ENCODE measurements at places on chromosomes 5 and 9.
A peak's percentile ranks its signal among the peaks of the same experiment; 100 is the strongest.

- no peak for DNase-seq
These were observed 483 bp upstream of the PLPP6 start for GRCh38 chr9:4661611-4662010.

GRCh38 chr9:14445946-14446345 lies 132.0 kb upstream of the NFIB start:
- no peak for DNase-seq

DNA sequence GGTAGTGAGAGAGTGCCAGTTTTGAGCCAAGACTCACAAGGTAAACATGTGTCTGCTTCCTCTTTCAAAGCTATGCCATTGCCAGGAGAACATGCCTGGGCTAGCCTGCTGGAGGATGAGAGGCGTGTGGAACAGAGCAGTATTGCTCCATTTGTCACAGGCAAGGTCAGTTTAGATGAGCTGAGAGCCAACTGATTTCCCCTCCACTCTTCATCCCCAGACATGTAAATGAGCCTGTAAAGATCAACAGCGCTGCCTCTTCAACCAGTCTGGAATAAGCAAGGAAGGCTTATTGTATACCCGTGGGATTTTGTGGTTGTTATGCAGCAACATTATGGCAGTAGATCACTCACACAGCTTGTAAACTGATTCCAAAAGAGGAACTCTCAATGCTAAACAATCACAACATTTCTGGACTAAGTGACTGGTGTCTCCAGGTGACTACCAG lies 8.2 kb upstream of the GDNF start:
- no peak for DNase-seq

GRCh38 chr5:142110046-142110531 lies 1.5 kb downstream of the NDFIP1 start:
- no peak for DNase-seq

GRCh38 chr9:70263421-70263820 lies 4.6 kb downstream of the SMC5 start:
- DNase-seq: no peak

DNA sequence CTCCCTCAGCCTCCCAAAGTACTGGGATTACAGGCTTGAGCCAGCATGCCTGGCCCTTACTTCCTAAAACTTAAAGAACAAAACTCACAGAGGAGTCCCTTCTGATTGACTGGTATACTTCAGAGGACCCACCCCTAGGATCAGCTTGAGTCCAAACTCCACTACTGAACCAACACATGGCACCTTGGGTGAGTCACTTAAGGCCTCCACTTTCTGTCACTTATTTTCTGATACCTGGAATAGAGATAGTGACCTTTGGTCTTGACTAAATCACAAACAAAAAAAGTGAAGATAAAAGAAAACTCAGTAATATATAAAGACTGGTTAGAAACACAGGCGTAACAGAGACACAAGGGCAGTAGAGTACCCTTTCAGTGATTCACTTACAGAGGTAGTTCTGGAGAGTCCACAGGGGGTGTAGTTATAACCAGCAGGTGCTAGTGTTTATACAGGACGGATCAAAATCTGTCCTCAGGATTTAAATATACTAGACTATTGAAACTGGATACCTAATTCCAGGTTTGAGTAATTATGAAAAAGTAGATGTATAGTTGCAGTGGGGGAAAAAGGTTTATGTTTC lies 274.3 kb upstream of the ANKRD55 start:
- no peak for DNase-seq

- DNase-seq: peak; percentile 54
These were observed 14.3 kb downstream of the MCCC2 start for GRCh38 chr5:71601222-71602026.

- DNase-seq: no peak
These were observed 29.5 kb upstream of the SMU1 start for GRCh38 chr9:33105959-33106358.

DNA sequence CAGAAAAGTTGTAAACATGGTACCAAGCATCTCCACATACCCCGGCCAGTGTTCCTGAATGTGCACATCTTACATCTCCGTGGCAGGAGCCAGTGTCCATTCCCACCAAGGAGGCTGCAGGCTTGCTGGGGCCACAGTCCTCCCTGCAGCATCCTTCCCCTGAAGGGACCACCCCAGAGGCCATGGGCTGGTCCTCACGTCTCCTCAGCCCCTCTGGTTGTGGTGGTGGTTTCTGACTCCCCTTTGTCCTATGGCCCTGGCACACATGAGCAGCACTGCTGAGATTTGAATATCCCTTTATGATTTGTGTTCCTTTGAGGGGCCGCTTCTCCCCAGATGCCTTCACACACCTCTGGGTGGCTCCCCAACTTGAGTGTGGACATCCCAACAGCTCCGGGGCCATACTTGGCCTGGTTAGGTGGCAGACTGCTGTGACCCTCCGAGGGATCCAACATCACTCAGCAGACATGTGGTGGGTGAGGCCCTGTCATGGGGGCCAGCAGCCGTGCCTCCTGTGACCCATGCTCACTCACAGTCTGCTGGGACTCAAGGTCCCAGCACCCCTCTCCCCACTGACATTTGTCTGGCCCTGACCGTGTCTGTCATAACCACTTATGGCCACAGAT lies 14.3 kb downstream of the PHF2 start:
- DNase-seq: no peak

GRCh38 chr5:139925216-139925562 lies 117.9 kb downstream of the NRG2 start:
- no peak for DNase-seq

GRCh38 chr5:140083120-140083519 lies 30.8 kb upstream of the PURA start:
- DNase-seq: no peak

- DNase-seq: no peak
These were observed 29.7 kb downstream of the TEX10 start for GRCh38 chr9:100322954-100323536.

DNA sequence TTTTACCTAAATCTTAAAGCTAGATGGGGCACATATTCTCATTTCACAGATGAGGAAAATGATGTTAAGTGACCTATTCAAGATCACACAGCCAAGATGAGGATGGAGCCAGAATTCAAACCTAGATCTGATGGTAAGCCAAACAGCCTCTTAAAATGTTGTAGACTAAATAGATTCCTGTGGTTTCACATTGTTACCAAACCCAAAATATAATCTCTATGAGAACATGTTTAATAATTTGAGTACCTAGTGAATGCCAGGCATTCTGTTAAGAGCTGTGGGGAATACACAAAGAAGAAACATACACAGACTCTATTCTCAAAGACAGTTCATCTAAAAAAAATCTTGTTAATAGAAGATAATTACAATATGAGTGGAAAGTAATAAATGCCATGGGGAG lies 25.2 kb downstream of the HOMER1 start:
- DNase-seq: no peak

DNA sequence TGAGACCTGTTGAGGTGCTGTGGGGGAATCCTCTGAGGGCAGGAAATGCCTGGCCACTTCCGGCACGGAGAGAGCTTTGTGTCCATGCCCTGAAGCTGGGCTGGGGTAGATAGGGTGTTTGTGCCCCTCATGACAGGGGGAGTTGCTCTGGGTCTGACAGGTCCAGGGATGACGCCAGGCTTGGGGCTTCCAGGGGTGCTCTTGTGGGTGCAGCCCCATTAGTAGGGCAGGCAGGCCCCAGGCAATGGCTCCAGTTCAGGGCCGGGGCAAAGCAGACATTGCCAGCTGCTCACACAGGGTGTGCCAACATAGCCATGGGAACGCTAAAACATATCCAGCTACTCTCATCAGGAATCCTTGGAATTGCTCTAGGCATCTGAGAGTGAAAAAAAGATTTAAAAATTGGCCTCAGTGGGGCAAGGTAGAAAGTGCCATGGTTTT lies 21.1 kb downstream of the PITX1 start:
- no peak for DNase-seq

DNA sequence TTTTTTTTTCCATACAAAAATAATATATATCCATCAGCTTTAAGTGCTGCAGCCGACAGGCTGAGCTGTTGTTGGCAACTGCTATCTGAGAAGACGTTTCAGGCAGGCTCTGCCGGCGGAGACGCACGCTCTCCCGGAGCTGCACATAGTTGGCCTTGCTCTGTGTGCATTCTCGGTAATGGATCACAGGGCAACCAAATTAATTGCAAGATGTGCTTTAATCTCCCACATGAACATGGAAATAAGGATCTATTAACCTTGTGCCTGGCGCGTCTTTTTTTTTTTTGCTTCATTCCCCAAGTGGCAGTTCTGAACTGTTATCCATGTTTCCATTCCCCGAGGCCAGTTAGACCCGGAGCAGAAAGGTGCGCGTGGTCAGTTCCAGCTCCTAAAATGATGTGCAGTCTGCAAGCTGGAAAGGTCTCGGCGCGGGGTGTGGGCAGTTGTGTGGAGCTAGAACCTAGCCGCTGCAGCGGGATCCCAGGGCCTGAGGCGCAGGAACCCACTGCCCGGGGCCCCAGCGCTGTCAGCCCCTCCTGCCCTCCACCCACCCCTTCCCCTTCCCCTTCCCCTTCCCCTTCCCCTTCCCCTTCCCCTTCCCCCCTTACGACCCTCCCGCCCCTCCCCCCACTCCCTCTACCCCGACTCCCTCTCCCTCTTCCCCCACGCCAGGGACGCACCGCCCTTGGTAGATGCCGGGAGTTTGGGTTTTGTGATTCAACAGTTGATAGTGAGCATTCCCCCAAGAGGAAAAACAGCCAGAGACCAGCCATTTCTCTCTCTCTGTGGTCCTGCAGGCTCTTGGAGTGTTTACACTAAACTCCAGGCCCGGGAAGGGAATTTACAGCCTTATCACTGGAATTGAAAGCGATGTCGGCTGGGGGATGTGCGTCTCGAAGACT lies 137.8 kb downstream of the CEP120 start:
- no peak for DNase-seq

DNA sequence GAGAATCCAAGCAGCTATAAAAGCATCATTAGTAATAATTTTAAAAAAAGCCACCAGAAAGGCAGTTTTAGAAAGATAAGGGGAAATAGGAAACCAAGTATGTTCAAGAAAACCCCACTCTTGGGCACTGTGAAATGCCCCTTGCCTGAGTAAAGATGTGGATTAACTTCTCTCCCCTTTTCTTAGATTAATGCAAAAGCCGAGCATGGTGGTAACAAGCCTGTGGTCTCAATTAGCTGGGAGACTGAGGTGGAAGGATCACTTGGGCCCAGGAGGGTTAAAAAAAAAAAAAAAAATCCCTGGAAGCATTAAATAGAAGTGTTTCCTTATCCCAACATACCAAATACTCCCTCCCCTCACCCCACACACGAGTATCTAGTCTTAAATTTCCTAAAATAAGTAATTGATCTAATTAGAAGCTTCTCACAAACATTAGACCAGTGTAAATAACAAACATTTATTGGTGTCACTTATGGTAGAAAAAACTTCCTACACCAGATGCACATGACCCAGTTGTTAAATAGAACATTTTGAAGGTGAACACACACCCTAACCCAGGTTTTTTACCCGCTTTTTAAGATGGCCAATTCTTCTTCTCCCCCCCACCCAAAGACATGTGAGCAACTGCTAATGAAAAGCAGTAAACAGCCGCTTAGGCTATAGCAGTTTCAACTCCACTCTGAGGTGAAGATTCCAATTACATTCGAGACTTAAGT lies 5.2 kb downstream of the HSPA5 start:
- no peak for DNase-seq

DNA sequence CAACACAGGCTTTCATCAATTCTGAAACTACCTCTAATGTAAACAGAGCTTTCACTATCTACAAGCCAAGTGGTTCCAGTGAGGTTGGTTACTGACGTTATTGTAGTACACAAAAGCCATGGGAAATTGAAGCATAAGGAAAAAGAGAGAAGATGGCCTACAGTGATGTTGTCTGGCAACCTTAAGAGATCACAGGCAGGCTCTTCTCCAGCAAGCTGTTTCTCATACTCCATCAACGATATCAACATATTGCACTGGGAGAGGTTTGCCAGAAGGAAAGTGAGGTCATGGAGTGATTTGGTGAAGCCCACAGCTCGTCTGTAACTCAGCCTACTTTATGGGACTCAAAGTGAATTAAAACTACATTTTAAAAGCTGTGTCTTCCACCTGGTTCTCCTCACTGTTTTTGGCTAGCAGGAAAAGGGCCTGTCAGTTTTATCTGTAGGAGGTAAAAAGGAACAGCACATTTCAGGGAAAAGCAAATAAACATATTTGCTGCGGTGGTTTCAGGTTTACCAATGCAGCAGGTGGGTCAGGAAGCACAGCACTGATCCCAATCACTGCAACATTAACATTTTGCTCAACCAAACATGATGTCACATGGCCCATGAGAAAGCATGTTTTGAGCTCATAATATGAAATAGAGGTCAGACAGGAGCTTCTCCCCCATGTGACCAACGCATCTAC lies 72.9 kb downstream of the ARSB start:
- no peak for DNase-seq

- no peak for DNase-seq
These were observed 379.6 kb upstream of the PRR16 start for GRCh38 chr5:120084543-120084870.

GRCh38 chr5:36373527-36374086 lies 71.9 kb upstream of the RANBP3L start:
- DNase-seq: no peak

DNA sequence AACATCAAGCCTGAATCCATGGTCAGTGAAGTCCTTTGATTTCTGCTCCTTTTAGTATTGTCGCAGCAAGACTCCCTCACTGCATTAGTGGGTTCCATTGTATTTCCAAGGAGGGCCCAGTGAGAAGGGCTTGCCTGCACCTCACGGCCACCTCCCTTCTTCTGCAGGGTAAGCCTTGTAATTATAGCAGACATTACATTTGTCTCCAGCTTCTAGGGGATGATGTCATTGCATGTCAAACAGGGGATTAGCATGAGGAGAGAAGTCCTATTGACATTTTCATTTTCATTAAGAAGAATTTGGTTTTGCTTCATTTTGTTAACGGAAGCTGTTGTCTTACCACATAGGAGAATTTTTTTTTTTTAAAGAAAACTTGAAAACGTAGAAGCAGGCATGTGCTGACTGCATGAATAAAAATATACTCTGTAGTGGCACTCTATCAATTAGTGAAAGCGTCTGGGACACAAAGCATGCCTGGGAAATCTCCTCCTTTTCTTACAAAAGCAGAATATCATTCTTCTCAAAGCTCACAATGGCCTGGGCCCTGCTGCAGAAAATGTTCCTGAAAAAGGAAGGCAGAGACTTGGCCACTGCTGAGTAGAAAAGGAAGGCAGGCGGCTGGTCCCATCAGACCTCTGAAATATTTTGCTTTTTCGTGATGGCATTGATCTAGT lies 27.1 kb downstream of the MAP1B start:
- no peak for DNase-seq

GRCh38 chr9:99052815-99053715 lies 51.8 kb upstream of the TGFBR1 start:
- no peak for DNase-seq

DNA sequence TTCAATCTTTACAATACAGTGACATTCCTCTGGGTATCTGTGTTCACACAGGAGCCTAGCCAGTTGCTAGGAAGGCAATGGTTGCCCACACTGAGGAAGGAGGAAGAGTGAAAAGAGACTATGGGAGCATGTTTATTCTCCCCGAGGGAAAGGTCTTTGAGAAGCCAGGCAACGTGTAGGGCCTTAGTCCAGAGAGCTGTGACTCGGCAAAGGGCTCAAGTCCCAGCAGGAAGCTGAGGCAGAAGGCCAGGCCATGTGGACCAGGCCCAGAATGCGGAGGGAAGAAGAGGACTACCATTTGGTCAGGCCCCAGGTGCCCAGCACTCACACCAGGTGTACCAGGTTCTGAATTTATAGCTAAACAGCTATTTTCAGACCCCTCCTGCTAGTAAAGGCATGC lies 136.6 kb upstream of the DMAC1 start:
- DNase-seq: no peak

- no peak for DNase-seq
These were observed 136.3 kb downstream of the ACTBL2 start for GRCh38 chr5:57346328-57346727.

All from activated T-helper 9 cell treated with anti-CD3 and anti-CD28 coated beads, Interleukin-2, amount 50 U/mL, for 16 hours (primary cell).